Left renal pelvis (tissue), 4 donors: ENCODE measurements at places on chromosomes 2 and 18.
A peak's percentile ranks its signal among the peaks of the same experiment; 100 is the strongest.

GRCh38 chr2:217711188-217711587 is 291.6 kb downstream of the TNS1 start:
- no peak for DNase-seq

GRCh38 chr2:233867993-233868532 is at the start of gene MSL3B:
TSS of gene MSL3B (minus strand) at chr2:233868386.
- DNase-seq: peak; percentile 39

DNA sequence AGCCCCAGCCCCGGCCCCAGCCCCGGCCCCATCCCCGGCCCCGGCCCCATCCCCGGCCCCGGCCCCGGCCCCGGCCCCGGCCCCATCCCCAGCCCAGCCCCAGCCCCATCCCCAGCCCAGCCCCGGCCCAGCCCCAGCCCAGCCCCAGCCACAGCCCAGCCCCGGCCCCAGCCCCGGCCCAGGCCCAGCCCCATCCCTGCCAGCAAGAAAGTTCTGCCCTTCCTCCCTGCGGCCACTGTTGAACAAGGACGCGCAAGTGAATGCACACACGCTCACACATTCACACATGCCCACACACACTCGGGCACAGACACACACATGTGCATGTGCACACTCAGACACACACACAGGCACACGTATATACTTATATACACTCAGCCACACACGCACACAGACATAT is 287.0 kb downstream of the NDUFA10 start:
- DNase-seq: no peak

DNA sequence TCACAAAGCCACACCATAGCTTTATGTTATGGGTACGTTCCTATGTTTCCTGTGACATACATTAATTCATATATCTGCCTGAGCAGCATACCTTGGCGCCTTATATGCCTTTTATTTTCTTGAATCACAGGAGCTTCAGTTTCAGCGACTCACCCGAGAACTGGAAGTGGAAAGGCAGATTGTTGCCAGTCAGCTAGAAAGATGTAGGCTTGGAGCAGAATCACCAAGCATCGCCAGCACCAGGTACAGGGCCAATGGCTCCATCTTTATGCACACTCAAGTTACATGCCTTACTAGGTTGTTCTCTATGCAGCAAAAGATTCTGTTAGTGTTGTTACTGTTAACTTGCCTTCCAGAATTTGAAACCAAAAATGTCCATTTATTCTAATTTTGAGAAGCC is 120.4 kb downstream of the PKP4 start:
- DNase-seq: no peak

DNA sequence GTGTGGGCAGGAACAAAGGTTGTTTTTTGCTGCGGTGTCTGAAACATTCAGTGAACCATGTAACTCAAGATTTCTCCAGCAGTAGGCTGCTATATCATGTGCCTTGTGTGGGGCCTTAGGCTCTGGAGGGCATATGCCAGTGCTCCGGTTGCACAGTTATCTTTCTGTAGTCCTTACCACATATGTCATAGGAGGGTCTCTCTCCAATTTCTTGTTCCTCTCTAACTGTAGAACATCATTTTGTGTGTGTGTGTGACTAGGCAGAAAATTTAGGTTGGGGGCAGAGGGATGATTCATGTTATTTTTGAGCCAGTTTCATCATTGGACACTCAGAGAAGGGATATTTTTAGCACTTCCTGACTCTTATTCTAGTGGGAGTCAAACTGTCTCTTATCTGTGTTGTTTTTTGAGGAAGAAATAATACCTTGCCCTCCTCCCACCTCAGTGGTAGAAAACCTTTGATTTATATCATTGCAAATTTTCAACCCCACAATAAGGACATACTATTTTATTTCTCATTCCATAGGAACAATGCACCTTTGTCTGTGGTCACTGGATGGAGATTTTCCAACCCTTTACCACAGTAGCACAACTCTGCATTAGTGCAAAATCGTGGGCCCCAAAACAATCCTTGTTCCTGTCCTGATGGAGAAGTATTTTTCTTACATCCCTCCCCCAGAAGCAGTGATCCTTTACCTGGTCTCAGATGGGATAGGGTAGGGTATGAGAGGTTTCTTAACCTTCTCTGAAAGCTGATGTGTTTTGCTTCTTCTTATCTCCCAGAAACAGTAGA is 113.9 kb downstream of the CCDC74A start:
- DNase-seq: no peak

GRCh38 chr2:128628206-128628605 is 309.5 kb upstream of the HS6ST1 start:
- DNase-seq: no peak

DNA sequence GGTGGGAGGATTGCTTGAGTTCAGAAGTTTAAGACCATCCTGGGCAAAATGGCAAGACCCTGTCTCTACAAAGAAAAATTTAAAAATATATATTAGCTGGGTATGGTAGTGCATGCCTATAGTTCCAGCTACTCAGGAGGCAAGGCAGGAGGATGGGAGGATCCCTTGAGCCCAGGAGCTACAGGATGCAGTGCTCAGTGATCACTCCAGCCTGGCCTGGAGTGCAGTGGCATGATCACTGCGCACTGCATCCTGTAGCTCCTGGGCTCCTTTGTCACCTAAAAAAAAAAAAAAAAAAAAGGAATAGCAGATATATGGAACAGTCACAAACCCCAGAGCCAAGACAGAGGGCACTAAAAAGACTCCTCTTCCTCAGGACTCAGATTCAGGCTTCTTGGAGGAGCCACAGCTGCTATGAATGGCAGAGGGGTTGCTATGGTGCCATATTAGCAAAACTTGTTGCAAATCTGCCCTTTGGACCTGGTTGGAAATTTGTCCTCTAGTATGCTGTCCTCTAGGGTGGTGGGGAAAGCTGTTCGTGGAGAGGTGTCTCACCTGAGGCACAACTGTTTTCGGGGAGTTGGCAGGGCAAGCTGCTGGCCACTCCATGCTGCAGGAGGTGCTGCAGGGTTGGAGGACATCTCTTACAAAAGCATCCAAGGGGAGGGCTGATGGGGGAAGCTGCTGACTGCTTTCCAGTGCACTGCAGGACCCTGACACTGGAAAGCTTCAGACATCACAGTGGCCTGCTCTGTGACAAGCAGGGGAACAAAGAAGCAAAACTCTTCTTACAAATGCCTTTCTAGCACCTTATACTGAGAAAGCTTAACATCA is 22.7 kb downstream of the CYP20A1 start:
- DNase-seq: no peak

DNA sequence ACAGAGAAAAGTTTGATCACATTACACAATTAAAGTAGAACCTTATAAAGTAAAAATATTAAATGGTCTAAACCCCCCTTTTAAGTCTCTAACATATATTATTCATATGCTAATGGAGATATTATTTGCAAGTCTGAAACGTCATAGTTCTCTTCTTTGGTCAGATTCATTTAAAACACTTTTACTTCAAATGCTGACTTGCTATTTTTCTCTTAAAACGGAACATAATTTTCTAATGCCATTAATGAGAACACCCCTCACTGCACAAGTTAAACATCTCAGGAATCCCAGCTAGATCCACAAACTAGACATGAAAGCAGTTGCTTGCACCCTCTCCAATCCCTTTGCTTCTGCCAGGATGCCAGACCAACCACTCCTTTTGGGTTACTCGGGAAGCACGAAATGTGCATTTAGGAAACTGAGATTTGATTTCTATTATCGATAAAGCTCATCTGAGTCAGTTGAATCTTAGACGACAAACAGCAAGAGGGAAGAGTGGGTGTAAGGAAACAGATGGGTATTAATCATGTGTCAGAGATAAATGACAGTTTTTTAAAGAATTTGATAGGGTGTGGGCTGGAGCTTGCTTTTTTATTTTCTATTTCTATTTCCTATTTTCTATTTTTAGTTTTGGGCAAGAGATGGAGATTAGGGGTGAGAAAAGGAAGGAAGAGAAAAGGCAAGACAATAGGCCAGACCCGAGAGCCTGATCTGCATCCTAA is 1.5 kb downstream of the ADD2 start:
- DNase-seq: no peak

GRCh38 chr2:40851661-40852060 is 399.8 kb upstream of the SLC8A1 start:
- DNase-seq: no peak

- peak; percentile 33 for DNase-seq
Measured at GRCh38 chr2:222613715-222614331, 42.1 kb downstream of the FARSB start.

DNA sequence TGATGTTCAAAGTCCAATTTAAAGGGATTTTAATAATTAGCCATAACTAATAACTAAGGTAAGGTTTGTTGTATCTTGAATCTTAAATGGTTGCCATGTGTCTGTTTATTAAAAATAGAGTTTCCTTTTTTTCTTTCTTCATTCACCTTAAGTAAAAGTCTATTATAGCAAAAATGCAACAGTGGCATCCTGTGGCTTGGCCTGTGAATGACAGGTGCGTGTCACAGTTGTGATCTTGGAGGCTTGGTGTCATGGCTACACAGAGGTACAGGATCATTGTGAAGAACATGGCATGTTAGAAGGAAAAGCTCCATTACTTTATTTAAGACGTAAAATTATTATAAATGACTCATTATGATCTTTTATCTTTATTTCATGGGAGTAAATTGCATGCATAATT is 246.1 kb downstream of the BCL2 start:
- DNase-seq: no peak

DNA sequence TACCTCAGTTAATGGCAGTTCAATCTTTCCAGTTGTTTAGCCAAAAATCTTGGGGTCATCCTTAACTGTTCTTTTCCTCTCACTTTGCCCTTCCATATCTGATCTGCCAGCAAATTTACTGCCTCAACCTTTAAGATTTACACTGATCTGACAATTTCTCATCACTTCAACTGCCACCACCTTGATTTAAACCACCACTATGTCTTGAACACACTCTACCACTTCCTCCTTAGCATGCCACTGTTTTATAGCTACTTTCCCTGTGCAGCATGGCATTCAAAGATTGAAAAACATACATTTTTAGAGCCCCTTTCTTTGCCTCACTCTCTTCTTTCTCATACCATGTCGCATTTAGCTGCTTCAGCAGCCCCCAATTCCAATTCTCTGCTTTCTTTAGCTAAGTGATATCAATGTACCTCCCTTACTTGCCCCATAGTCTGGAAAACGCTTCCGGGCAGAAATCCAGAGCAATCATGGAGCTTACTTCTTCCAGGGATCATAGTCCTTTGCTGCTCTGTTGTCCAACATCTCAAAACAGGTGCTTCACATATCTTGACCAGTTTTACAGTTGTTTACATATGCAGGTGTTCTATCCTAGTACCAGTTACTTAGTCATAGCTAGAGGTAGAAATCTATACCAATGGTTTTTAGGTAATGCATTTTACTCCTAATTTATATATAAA is 10.9 kb downstream of the PGAP1 start:
- DNase-seq: no peak

DNA sequence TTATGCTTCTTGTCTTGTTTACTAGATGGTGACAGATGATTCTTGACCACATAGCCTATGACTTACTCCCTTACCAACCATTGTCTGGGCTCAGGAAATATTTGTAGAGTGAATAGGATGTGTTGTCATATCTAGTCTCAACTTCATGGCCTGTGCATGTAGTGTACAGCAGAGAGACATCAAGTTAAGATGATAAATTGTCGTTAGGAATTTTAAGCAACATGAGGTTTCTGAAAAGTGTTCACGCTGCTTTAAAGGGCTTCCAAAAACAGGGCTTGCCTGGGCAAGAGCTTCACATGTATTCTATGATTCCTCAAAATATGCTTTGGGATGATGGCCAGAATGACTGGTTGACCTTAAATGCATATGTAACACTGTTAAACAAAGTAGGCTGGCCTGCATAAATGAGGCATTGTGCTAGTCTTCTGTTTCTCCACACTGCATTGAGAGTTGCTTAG is 424.0 kb downstream of the RND3 start:
- DNase-seq: no peak

DNA sequence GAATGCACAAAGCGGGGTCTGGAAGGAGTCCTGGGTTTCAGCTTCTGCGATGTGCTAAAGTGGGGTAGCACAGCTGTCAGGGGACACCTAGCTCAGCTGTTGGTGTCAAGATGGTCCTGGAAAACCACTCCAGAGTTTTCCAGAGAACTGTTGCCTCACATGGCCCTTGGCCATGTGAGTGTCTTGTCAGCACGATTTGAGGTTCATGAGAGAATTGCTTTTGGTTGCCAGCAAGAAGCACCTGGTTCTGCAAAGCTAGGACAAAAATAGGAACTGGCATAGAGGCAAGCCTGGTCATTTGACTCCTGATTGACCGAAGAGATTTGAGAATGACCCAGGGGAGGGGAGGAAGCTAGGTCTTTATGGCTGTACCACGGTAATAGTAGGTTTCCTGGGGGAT is 50.4 kb upstream of the CTLA4 start:
- DNase-seq: no peak

DNA sequence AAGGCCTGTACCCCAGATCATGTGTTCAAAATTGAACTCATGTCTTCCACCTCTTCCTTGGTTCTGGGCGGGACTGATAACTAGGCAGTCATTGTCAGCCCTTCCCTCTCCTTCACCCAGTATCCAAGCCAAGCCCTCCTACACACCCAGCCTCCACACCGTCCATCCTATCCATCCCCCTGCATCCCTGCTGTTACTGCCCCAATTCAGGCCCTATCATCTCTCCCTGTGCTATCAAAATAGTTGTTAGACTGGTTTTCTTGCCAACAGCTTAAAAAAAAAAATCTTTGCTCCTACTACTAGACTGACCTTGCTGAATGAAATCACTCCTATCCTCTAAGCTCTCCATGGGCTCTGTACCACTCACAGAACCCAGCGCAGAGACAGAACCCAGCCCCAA is 32.8 kb downstream of the TGFA start:
- DNase-seq: no peak

DNA sequence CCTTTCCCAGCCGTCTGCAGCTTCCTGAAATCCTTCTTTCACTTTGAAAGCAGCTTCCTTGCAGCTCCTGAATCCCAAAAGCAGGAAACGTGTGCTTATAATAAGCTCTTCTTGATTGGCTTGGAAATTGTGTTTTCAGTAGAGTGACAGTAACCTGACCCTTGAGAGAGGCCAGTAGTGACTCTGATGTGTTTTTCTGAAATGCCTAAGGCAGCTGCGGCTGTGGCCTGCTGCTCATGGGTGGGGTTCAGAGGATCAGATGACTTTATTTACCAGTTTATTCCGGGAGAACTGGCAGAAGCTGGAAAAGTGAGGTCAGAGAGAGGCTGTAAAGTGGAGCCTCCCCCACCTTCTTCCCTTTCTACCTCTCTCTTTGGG is 31.9 kb upstream of the RPIA start:
- no peak for DNase-seq

- no peak for DNase-seq
Measured at GRCh38 chr2:162072976-162073887, 783 bp downstream of the DPP4 start.

GRCh38 chr2:157076526-157077161 is 180.9 kb upstream of the GALNT5 start:
- no peak for DNase-seq

DNA sequence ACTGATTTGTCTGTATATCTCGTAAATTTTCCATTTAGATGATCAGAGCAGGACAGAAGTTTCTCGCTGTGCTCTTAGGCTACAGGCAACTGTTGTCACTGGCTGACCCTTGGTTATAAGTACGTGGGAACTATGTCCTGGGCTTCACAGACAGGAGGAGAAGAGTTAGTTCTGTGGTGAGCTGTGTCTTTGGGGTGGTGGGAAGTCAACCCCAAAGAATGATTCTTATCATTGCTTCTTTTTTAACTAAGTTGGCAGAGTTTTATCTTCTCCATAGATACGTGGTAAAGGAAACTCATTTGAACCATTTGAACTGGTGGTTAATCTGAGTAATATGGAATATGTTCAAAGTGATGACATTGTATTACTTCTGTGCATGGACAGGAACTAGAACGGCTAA is 230.6 kb upstream of the EPAS1 start:
- DNase-seq: no peak

GRCh38 chr2:101614127-101614759 is 83.3 kb upstream of the MAP4K4 start:
- DNase-seq: no peak

GRCh38 chr2:71798266-71799012 is 345.1 kb downstream of the DYSF start:
- no peak for DNase-seq
